AG04449 (cell line): ENCODE measurements at places on chromosomes 5 and 9.

DNA sequence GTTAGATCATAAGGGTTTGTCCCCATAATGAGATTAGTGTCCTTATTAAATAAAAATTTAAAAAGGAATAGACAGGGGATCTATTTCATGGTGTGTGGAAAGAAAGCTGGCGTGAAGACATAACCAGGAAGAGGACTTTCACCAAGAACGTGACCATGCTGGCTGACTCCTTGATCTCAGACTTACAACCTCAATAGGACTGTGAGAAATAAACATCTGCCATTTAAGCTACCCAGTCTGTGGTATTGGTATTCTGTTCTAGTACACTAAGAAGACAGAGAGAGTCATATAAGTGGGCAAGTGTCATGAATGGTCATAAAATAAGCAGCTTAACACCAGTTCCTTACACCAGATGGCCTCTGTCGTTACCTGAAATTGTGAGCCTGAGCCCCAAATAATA is 259.4 kb upstream of the CCNG1 start:
- no peak for DNase-seq

DNA sequence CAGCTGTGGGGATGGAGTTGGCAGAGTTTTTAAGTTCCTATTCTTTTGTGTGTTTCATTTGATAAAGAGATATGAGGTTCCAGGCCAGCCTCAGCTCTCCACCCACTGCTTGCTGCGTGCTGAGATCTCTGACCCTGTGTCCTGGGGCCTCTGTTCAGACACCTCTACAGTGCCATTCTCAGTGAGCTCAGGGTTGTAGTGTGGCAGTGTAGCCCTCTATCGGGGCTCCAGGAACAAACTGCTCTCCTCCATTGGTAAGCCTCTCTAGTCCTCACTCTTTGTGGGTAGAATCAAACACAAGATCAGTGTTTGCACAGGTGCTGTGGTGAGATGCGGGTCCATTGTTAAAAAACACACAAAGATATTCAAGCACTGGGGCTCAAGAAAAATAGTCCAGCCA is 386.6 kb upstream of the RPS23 start:
- no peak for DNase-seq

- DNase-seq: no peak
These were observed 199.7 kb downstream of the NNT start for GRCh38 chr5:43802651-43803050.

- DNase-seq: no peak
These were observed 58.2 kb upstream of the EQTN start for GRCh38 chr9:27355166-27355565.

GRCh38 chr5:40124367-40124766 is 555.3 kb upstream of the PTGER4 start:
- DNase-seq: no peak

- no peak for DNase-seq
These were observed 94.0 kb upstream of the ALDH1B1 start for GRCh38 chr9:38298503-38298902.

- DNase-seq: no peak
These were observed 329 bp downstream of the CDC23 start for GRCh38 chr5:138212828-138213160.

GRCh38 chr5:14420101-14420811 is 161.3 kb upstream of the OTULINL start:
- DNase-seq: no peak

GRCh38 chr9:131525643-131526565 is 5.2 kb downstream of the UCK1 start:
- no peak for DNase-seq

- DNase-seq: no peak
These were observed 80.2 kb downstream of the TSPAN17 start for GRCh38 chr5:176727528-176727900.

- DNase-seq: no peak
These were observed 73.2 kb downstream of the PIK3R1 start for GRCh38 chr5:68288707-68289134.

- DNase-seq: no peak
These were observed 2.3 kb upstream of the RPL26L1 start for GRCh38 chr5:172956936-172957335.

GRCh38 chr9:18236336-18236735 is 237.6 kb upstream of the ADAMTSL1 start:
- DNase-seq: no peak
